ENCODE measurements at places on chromosomes 5 and 9.

- no peak for DNase-seq
Measured at GRCh38 chr5:62260513-62260912, 45.5 kb upstream of the KIF2A start.

DNA sequence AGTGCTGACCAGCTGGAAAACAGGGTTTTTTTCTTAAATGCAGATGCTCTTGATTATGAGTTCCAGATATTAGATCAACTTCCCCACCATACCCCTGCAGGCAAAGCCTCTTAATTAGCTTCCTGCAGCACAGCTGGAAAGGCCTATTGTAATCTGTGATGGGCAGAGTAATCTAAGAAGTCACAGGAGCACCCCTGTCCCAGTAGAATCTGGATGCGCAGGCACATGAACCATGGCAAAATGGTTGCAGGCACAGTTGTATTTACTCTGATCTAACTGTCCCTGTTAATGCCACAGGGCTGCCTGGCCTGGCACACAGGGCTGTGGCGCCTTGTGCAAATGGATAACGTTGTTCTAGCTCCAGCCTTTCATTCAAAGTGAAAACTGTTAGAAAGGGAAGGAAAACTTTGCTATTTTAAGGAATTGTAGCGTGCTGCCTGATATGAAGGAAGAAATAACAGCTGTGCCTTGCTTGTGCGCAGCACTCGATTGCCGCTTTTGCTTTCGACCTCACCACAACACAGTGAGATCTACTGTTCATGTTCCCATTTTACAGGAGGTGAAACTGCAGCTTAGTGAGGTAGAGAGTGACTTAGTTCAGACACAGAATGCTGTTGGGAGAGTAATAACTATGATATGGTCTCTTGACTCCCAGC, 2.3 kb downstream of the TGFBI start:
- no peak for DNase-seq

GRCh38 chr9:3912817-3913216, 387.0 kb upstream of the RFX3 start:
- no peak for DNase-seq

DNA sequence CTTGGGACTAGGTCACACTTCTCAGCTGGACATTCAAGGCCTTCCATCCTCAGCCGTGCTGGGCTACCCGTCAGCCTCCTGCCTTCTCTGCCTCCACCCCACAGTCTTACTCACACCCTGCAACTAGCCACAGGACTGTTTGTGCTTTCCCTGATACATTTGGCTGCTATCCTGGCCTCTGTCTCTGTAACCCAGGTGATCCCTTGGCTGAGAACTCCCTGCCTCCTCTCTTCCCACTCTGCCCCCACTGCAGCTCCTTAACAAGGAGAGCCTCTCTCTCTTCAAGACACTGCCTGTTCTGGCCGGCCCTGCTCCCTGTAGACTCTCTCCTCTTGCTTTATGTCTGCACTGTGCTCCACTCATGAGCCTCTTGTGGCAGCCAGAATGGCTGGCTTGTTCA, 120.6 kb downstream of the MSX2 start:
- DNase-seq = no peak

GRCh38 chr9:73158723-73159122, 7.1 kb downstream of the ANXA1 start:
- no peak for DNase-seq

GRCh38 chr9:87517732-87518131, 20.1 kb downstream of the DAPK1 start:
- no peak for DNase-seq

DNA sequence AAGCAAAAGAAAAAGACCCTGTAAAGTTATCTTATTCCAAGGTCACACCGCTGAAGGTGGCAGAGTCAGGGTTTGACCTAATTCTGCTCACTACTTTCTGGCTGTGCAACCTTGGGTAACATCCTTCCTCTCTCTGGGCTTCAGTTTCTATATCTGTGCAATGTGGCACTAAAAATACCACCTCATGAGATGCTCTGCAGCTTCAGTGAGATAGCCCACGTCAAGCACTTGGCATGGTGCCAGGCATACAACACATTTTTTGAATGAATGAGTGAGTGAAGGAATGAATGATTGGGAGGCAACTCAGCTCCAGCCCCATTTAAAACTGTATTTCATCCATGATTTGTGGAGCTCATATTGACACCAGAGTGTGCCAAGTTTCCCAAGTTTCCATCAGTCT, 62.3 kb downstream of the FOXI1 start:
- DNase-seq = no peak

- DNase-seq = no peak
Measured at GRCh38 chr5:149445739-149446369, 66.8 kb upstream of the IL17B start.

DNA sequence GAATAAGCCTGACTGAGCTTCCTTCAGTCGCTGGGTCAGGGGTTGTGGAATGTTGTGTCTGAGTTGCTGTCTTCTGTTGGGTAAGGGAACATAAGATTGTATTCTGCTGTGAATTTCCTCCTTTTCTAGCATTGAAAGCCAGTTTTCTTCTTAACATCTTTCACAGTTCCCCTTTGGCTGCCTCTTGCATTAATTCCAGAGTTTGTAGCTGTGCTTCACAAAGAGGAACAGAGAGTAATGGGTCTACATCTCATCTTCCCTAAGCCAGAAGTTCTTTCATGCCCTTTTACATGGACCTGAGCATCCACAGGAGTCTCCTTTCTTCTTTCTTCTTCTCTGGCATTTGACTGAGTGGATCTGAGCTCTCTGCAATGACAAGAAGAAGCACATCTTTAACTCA, 686.8 kb downstream of the KCTD16 start:
- no peak for DNase-seq

DNA sequence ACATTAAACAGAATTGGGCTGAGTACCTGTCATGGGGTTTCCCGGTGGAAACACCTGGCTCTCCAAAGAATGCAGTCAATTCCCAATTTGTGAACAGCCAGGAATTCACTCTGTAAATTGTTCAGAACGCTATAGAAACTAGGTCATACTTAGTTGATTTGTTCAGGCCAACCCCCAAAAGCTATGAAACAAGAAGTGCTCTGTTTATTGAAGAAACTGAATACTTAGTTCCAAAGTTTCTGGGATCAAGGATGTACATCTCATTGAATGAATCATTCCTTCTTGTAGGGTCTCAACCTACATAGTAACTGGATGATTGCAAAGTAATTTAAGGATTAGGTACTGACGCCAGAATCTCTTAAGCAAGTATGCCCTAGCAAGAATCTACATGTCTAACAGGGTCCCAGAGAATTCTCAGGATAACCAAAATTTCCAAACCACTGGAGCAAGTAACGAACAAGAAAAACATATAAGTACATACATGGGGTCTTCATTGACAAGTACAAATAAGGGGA, 659 bp upstream of the TUSC1 start:
- DNase-seq = no peak

GRCh38 chr9:73230251-73230650, 78.6 kb downstream of the ANXA1 start:
- peak; percentile 43 for DNase-seq

GRCh38 chr5:128259607-128260021, 176.0 kb downstream of the SLC12A2 start:
- DNase-seq = no peak

DNA sequence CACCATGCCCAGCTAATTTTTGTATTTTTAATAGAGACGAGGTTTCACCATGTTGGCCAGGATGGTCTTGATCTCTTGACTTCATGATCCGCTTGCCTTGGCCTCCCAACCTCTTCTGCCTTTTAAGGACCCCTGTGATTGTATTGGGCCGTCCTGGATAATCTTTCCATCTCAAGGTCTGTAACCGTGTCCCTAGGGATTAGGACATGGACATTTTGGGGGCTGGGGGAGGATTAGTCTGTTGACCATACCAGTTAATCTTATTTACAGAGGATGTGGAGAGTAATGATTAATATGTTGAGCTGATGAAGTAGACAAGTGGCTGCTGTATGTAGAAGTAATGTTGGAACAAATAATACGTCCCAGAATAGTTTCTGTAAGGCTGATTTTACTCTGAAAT, 23.1 kb downstream of the LNPEP start:
- DNase-seq = no peak

GRCh38 chr9:108802967-108803366, 52.8 kb downstream of the ACTL7B start:
- no peak for DNase-seq

DNA sequence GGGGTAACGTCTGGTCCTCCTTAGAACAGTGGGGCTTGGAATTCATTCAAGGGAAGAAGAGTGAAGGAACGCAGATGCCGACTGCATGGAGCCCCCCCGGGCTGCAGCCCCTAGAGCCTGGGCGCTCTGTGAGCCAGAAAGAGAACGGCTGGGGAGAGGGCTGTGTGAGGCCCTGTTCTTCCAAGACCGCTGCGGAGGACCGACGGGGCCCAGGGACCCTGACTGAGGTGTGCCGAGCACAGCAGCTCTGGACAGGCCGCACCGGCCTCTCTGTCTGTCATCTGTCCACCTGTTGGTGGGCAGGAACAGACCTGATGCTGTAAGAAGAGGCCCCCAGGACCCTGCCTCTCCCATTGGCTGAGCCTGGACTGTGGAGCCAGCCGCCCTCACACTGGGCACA, 7.7 kb upstream of the NOTCH1 start:
- no peak for DNase-seq

DNA sequence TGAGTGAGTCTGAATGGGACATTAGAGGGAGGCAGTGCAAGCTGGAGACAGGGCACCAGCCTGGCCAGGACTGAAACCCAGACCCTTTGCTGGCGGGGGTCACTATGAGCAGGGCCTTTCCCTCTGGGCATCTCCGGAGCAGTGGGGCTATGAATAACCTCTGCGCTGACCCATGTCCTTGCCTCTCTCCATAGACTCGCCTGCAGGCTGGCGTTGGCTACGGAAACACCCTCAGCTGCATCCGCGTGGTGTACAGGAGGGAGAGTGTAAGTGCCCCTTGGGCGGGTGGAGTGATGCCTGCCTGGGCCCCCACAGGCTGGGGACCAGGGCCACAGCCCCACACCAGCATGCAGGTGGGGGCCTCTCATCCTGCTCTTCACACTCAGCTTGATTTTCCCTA, 15.8 kb downstream of the SLC25A48 start:
- no peak for DNase-seq

GRCh38 chr5:145825751-145826180, 9.4 kb downstream of the PRELID2 start:
- DNase-seq = peak; percentile 8

- DNase-seq = no peak
Measured at GRCh38 chr5:127919818-127920217, 163.7 kb upstream of the SLC12A2 start.

Measured in HL-60 (cell line).